ENCODE measurements at places on chromosomes 2 and 18.
A peak's percentile ranks its signal among the peaks of the same experiment; 100 is the strongest.

- DNase-seq, result no peak
These were observed 385.9 kb downstream of the DLGAP1 start for GRCh38 chr18:4069183-4069582.

- DNase-seq, result peak; percentile 88
These were observed at the start of gene SGO2 for GRCh38 chr2:200525882-200526651. Gene SGO2 (plus strand): TSS chr2:200526207. CDS start chr2:200532976, 6,769 bp downstream.

DNA sequence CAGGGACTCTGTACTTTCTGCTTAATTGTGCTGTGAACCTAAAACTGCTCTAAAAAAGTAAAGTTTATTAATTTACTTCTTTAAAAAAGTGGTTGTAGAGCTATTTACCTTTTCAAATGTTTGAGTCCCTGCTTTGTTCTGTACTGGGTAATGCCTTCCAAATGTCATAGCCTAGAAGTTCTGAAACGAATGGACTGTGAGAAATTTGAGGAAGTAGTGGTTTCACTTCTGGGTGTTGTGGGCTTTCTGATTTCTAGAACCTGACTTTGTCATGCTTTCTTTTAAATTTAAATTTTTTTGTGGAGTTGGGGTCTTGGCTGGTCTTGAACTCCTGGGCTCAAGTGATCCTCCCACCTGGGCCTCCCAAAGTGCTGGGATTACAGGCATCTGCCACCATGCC lies 44.6 kb downstream of the SMAD4 start:
- DNase-seq, result no peak

GRCh38 chr2:169983506-169983905 lies 156.3 kb downstream of the UBR3 start:
- no peak for DNase-seq

- DNase-seq, result peak; percentile 44
These were observed at the start of gene FN1 for GRCh38 chr2:215435870-215436704. Gene FN1 (minus strand): TSS chr2:215436068. CDS start chr2:215435802, 266 bp downstream.
